ENCODE measurements at places on chromosomes 16 and 17.

DNA sequence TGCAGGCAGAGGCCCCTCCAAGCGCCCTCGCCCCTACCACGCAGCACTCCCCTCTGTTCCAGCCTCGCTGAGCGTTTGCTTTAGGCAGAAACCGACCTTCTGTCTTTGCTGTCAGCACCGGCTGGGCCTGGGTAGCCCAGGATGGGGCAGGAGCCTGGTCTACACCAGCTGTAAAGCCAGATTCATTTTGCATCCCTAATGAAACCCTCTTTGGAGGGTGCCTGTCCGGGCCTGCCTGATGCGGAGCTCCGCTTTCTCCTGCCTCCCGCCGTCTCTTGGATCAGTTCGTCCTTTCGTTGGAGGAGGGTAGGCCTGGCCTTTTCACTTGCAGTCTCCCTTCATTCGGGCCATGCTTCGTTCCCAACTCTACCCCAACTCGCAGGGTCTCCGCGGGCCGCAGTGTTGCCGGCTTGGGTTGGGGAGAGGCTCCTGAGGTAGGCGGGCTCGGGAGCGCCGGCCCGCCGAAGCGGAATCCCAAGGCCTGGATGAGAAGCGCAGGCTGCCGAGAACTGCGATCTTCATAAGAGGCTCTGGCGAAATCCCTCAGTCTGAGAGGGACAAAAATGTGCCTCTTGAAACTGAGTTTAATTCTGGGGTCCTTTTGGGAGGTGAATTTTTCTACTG is 4.8 kb upstream of the HOXB8 start:
- DNase-seq, result no peak

GRCh38 chr16:19210280-19210924 is 42.4 kb downstream of the SYT17 start:
- DNase-seq, result peak; percentile 14

- peak; percentile 30 for DNase-seq
Observed at GRCh38 chr17:79829004-79829403, 10.2 kb downstream of the CBX4 start.

DNA sequence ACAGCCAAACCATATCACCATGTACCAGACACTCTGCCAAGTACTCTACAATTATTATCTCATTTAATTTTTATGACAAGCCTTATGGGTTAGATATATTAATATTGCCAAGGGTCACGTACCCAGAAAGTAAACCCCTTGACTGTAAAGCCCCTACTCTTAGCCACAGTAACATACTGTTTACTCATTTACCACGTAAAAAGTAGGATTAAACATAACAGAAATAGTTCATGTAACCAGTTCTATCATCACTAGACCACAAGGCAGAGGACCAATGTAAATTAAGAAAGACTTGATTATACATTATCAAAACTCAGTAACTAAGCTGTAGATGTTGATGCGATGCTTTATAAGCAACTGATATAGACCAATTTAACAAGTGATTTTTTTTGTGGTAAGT is 101.5 kb upstream of the CNTNAP4 start:
- DNase-seq, result no peak

- peak; percentile 68 for DNase-seq
Observed at GRCh38 chr17:74605361-74605760, 13.3 kb upstream of the CD300LD start.

DNA sequence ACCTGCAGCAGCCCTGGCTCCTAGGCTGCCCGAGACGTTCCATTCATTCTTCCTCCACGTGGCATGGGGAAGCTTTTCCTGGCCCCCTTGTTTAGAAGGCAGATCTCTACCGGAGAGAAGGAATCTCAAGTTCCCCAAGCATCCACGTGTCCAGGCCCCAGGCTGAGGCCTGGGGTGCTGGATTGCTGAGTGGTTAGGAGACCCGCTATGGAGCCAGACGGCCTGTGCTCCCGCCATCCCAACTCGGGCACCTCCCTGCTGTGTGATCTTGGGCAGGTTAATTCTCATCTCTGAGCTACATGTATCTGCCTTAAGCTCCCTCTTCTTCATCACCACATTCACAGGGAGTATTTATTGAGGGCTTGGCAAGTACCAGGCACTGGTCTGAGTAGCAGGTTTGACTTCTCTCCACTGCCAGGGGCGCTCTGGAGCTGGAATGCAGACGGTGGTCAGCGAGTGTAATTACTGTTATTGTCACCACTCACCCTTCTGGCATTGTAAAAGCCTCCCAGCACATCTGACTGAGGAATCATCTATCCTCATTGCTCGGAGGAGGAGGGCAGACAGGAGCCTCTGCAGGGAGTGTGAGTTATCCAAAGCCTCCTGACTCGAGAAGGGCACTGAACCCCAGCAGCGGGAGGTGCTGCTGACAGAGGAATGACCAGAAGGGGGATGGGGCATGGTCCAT is 1.1 kb upstream of the ADGRG1 start:
- DNase-seq, result peak; percentile 93

- no peak for DNase-seq
Observed at GRCh38 chr17:81693509-81694210, 9.5 kb upstream of the MRPL12 start.

- DNase-seq, result no peak
Observed at GRCh38 chr17:76633628-76634328, 9.8 kb downstream of the ST6GALNAC1 start.

GRCh38 chr17:20302246-20302917 is 165.0 kb downstream of the LGALS9B start:
- DNase-seq, result no peak

DNA sequence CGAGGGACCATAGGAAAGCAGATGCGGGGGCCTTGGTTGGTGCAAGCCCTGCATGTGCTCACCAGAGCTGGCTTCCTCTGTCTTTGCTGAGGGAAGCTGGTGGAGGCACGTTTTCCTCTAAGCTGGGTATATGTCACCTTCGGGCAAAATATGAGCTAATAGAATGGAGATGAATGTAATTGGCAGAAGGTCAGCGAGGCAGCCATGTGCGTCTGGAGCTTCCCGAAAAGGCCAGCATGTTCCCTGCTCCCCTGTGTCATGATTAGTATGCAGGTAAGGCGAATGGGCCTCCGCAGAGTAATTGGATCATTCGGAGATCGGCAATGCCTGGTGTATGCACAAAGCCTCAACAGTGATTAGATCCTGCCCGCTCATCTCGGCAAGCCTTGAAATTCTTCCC is 806.2 kb upstream of the EEF2KMT start:
- no peak for DNase-seq

- DNase-seq, result no peak
Observed at GRCh38 chr17:14940108-14940937, 324.8 kb downstream of the PMP22 start.

GRCh38 chr16:82643936-82644630 is 17.3 kb downstream of the CDH13 start:
- no peak for DNase-seq

DNA sequence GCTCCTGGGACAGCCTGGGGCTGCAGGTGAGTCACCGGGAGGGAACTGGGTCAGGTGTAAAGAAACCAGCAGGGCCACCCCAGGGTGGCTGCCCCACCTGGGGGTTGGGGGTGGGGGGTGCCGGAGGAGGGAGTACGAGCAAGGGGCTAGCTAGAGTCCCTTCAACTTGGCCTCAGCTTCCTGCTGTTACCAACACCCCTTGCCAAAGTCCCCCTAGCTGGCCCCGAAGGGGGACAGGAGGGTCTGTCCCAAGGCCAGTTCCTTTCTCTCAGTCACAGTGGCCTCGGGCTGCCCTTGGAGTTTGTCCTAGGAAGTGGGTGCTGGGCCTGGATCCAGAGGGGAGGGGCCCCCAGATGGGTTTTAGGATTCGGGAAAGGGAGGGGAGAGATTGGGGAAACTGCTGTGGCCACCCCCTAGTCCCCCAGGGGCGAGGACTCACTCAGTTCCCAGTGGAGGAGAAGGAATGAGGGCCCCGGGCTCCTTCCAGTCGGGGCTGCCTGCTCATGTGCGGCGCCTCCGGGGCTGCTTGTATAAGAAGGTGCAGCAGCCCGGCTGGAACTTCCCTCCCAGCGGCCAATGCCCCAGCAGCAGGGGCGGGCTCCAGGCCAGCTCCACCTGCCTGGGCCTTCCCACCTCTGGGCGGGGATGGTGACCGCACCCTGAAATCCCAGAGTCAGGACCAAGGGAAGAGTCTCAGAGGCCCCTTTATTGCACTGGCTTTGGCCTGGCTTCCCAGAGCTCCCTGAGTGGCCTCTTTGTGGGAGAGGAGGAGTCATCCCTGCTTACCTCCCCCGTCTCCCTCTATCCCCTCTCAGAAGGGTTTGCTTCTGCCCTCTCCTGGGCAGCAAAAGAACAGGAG is 7.3 kb downstream of the ARHGAP27 start:
- DNase-seq, result peak; percentile 81

DNA sequence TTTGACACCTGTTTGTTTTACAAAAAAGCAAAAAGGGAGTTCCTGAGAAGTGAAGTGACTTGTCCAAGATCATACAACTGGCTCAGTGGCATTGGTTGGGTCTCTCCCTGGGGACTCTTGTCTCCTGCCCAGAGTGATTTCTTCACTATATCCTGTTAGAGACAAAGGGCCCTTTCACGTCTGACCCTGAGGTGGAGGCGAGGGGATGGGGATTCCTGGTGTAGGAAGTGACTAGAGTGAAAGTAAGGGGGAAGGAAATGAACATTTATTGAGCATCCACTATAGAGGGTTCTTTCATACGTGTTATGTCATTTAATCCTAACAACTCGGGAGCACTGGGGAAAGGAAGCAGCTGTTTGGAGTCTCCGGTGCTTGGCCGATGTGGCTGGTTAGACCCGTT is 9.0 kb downstream of the ITGB3 start:
- DNase-seq, result no peak

DNA sequence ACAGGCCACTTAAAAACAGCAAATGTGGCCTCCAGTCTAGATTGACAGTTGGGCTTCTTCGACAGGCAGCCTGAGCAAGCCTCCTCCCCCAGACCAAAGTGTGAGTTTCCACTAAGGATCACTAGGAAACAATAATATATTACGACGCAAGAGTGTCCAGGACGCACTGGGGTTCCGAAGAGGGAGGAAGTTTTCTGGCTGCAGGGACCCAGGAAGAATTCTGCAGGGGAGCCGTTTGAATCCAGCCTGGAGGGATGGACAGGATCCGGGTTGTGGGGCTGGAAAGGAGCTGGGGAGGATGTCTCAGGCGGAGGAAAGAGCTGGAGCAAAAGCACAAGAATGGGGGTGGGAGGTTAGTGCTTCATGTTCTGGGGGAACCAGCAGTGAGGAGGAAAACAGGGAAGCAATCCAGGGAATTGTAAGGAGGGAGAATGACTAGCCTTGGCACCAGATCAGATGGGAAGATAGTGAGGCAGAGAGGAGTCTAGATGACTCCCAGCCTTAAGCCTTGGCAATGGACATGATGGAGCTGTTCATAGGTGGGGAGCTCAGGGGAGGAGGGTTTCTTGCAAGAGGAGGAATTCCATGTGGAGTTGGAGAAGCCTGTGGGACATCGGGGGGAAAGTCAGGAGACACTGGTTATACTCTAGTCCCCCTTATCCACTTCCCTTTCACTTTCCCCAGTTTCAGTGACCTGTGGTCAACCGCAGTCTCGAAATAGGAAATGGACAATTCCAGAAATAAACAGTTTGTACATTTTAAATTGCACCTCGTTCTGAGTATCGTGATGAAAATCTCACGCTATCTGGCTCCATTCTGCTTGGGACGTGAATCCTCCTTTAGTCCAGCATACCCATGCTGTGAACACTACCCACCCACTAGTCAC is 26.6 kb downstream of the NGFR start:
- peak; percentile 16 for DNase-seq

DNA sequence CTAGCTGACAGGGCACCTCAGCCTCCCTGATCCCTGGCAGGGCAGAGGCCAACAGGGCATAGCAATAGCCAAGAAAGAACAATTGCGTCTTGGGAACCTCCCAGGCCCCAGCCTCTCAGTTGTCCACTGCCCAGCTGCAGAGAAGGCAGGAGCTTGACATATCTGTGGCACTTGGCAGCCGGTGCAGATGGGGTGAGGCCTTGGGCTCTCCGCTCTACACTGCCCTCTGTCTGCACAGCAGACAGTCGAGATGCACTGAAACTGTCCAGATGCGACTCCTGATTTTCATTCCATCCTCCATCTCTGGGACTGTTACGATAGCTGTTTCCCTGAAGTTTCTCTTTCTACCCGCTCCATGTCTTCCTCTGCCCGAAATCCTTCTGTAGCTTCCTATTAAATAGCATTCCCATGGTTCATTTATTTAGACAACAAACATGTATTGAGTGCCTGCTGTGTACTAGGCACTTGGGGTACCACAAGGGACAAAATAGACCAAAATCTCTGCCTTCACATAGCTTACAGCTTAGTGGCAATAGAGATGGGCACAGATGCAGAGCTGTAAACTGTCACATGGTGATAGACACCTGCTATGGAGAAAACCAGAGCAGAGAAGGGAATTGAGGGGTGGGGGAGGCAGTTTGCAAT is 3.3 kb downstream of the POLR3E start:
- DNase-seq, result peak; percentile 68

DNA sequence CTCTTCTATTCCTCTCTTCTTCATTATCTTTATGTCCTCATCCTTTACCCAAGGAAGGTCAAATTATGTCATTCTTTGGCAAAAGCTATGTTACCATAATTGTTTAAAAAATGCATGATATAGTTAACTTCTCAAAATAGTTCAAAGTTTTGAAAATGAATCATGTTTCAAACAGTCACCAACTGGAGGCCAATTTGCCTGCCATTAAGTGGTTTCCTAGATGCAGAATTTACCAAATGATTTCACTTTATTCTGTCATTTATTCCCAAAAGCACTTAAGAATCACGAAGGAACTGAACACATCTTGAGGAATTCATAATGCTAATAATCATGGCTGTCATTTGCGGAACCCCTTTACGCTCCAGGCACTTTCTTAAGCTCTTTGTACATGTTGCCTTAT is 190.9 kb upstream of the CDH11 start:
- peak; percentile 95 for DNase-seq

DNA sequence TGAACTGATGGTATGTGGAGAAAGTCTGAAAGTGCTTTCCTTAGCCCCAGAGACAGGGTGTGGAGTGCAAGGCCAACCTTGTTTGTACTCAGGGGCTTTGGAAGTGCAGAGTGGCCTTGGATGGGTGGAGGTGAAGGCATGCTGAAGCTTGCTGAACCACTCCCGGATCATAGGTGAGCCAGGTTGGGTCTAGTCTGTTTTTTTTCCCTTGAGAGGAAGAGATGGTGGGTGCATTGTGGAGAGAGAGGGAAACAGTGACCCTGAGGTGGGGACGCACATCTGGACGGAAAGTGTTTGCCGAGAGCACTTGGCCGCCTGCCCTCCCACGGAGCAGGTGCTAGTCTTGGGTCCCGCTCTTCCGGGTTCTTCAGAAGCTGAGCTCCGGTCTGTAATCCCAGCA is 12.5 kb downstream of the ABAT start:
- DNase-seq, result no peak

DNA sequence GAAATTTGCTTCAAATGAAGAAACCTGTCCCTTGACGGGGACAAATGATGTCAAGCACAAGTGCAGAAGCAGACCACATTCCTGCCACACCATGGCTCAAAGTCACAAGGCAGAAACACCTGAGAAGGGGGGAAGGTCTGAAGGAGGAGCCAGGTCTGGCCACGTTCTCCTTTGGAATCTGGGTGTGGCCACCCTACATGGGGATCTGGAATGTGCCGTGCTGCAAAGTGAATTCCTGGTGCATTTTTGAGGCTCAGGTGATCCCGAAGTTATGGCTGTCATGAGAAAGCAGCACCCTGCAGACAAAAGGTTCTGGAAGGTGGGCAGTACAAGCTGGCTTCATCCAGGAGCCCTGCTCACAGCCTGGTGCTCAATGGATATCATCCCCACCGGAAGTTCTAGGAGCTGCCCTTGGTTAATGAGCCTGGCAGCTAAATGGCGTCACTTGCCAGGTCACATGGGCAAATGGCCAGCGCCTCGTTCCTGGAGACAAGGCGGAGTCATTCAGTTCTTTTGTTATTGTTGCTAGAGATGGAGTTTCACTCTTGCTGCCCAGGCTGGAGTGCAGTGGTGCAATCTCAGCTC is 20.1 kb upstream of the ADCY9 start:
- no peak for DNase-seq
